ENCODE measurements at places on chromosomes 7 and 10. TPM values are rescaled to one million over a fixed set of nuclear protein-coding genes. Genes with fewer than 3 reads are reported as not detected.

DNA sequence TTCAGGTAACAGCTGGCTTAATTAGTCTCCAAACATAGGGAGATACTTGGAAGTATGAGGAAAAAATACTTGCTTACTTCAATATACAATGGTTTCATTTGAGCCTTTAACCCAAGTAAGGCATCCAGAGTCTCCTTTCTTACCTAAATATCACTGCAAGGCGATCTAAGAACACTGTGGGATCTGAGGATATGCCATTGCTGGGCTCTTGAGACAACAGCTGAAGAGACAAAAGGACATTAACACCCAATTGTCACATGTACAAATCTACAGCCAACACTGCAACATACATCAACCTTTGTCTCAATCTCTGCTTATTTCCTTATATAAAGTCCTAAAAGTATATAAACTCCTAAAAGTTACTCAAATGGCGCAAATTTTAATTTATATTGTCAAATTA, 44.4 kb downstream of the IRF5 start:
- DNase-seq = no peak

- DNase-seq = no peak
Observed at GRCh38 chr10:7315906-7316305, 94.9 kb downstream of the SFMBT2 start.

GRCh38 chr7:80087051-80087770, 47.4 kb upstream of the GNAI1 start:
- DNase-seq = no peak

ATE1 gene
- total RNA-seq = 15.2 TPM

TRPV6 gene
- 0.29 TPM for total RNA-seq

LRRC17 gene
- 7.8 TPM for total RNA-seq

- DNase-seq = no peak
Observed at GRCh38 chr7:1939434-1940401, 269.6 kb downstream of the ELFN1 start.

DNA sequence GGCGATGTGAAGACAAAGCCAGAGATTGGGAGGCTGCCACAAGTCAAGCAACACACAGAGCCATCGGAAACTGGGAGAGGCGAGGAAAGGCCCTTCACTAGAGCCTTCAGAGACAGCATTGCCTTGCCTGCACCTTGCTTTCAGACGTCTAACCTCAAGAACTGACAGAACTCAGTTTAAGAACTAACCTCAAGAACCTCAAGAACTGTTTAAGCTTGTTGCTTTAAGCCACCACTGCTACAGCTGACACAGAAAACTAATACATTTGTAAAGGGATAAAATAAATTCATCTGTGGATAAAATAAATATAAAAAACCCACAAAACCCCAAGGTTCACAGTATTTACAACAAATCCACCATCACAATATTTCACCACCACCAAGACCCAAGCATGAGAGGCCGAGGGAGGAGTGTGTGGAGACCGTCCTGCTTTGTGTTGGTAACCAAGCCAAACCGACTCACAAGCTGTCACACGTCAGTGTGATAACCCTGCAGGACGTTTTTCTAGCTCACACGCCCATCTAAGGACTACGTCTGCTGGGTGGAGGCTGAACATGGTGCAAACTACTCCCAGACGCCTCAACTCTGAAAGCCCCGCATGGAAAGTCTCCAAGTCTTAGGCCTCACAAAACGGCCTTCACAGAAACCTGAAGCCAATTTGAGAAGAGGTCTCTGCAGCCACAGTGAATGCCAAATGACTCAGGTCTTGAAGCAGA, 116.8 kb downstream of the ABLIM1 start:
- no peak for DNase-seq

DNA sequence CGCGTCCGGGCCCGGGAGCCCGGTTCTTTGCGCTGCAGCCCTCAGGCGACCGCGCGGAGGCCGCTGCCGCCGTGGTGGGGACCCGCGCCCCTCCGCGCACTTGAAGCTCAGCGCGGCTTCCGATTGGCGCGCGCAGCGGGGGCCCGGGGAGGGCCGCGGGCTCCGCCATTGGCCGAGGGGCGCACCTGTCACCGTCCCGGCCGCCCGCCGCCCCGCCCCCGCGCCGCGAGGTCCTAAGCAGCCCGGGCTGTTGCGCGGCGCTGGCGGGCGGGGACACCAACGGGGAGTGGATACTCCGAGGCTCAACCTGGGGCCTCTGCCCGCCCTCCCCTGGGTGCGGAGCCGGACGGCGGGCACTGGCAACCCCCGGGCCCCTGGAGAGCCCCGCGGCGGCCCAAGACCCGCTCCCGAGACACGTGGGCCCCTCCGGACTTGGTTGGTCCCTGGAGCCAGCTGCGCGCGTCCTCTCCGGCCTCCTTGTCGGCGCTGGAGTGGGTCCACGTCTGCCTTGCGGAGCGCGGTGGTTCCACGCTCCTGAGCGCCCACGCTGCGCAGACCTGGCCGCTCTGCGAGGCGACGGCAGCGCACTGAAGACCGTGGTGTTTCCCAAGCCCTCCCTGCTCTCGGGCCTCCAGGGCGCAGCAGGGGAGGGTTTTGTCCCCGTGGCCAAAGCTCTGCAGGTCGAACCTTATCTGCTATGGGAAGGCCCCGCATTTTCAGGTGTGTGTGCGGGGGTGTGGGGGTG, at the start of gene MNX1:
MNX1 (minus strand) TSS at position 76 of the 745 bp plus-strand sequence. CDS start 313 bp downstream, outside the sequence.
- no peak for DNase-seq

OR9A2 gene
- total RNA-seq = not detected

GRCh38 chr7:22565315-22565811, 65.4 kb upstream of the STEAP1B start:
- no peak for DNase-seq

SUGCT gene
- total RNA-seq = 3.8 TPM

CALML5 gene
- not detected for total RNA-seq

All from epithelial cell of proximal tubule (primary cell).